ENCODE measurements at places on chromosomes 1 and 21. TPM values are rescaled to one million over a fixed set of nuclear protein-coding genes. Genes with fewer than 3 reads are reported as not detected.

GRCh38 chr1:228149406-228150119, at the start of gene GJC2:
Gene GJC2 (plus strand): TSS chr1:228149930. CDS start chr1:228157759, 7,829 bp downstream.
- DNase-seq, result peak; percentile 8

The PDE9A gene
- total RNA-seq, result 15.1 TPM

DNA sequence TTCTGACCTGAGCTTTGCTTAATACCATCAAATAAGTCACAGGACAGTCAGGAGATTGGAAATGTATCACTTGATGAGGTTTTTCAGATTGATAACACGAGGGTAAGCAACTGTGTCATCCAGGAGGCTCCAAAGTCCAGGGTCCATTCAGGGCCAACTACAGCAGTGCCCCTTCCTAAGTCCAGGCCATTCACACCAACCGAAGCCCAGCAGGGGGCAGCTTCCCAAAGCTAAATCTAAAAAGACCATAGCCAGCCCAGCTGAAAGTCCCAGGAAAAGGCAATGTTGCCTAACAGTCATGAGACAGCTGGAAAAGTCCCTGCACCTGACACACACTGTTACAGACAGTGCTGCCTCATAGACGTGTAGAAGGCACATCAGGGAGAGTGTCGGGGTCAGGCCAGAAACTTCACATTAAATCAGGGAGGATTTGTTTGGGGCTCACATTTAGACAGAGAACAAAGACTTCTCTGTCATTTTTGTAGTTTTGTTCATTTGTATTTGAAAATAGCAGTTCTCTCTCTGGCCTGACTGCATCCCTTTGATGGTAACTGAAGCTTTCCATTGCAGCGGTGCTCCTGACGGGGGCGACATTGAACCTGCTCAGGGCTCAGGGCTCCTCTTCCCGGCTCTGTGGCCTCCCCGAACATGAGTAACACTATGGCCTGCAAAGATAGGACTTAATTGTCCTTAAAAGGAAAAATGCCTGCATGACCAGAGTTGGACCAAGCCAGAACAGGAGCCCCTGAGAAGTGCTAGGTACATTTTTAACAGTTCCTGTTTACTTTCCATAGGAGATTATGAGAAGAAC, 200.4 kb downstream of the NRIP1 start:
- DNase-seq, result peak; percentile 23

- no peak for DNase-seq
Observed at GRCh38 chr1:186155594-186155993, 219.5 kb downstream of the TPR start.

DNA sequence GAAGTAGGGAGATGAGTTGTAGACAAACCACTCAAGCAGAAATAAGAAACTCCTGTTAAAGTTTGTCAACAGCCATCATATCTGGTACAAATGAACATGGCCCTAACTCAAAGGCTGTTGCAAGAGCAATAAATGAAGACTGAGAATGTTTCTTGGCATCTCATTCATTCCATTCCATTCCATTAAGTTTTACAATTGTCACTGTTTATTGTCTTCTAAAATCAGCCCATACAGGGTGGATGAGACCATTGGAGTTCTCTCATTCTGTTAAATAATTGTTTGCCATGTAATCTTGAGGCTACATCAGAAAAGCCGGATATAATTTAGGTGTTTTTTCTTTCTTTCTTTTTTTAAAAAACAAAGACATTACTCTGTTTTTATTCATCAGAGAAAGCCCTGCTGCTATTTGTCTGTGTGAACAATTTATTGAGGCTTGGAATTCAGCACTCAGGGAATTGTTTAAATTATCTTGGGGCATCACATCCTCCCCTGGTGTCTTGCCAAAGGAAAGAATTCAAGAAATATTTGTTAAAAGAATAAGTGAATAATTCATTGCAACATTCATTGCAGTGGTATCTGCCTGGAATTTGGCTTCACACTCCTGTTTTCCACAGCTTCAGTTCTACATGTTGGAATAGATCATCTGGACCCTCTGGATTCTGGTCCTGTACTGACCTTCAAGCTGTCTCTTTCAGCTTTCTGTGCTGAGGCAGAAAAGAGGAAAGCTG, 604.5 kb downstream of the PLPP3 start:
- no peak for DNase-seq

The LAPTM5 gene
- total RNA-seq, result 783 TPM
